Occipital lobe (tissue), 3 donors: ENCODE measurements at places on chromosomes 16 and 17.

- DNase-seq, result no peak
Observed at GRCh38 chr16:87761060-87761459, 4.7 kb downstream of the KLHDC4 start.

DNA sequence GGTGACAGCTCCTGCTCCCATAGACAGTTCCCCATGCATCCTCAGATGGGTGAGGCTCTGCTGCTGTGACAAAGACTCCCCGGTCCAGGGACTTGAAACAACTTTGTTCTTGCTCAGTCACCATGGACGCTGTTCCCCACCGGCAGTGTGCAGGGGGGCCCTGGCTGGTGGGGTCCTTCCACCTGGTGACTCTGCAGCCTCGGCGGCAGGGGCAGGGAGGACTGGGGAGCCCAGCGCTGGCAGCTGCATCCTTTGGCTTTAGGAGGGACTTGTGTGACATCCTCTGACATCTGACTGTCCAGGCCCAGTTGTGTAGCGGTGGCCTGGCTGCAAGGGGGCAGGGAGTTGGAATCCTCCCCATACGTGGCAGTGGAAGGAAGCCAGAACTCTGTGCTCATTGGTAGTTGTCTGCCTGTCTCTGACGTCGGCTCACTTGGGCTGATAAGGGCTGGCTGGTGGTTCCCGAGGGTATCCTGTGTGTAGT, 107.3 kb downstream of the CMIP start:
- no peak for DNase-seq

- DNase-seq, result no peak
Observed at GRCh38 chr17:3039736-3040135, 23.7 kb downstream of the OR1D5 start.

GRCh38 chr17:77214743-77215142, 74.0 kb downstream of the SEC14L1 start:
- no peak for DNase-seq

DNA sequence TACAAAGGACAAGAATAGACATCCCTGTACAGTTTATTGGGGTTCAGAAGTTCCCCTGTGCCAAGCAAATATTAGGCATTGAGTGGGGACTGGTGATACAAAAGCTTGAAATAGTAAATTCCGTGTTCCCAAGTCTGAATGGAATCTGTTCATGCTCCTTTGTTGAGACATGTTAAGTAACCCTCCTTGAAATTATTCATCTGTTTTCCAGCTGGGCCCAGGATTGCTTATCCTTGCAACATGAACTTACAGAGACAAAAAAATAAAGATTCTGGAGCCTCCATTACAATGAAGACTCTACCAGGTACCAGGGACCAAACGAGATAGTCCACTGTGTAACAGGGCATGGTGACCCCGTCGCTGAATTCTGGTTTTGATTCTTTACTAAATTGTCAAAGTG, 6.1 kb upstream of the CCL8 start:
- DNase-seq, result no peak

- DNase-seq, result no peak
Observed at GRCh38 chr17:36791150-36791941, 145.9 kb upstream of the LHX1 start.

DNA sequence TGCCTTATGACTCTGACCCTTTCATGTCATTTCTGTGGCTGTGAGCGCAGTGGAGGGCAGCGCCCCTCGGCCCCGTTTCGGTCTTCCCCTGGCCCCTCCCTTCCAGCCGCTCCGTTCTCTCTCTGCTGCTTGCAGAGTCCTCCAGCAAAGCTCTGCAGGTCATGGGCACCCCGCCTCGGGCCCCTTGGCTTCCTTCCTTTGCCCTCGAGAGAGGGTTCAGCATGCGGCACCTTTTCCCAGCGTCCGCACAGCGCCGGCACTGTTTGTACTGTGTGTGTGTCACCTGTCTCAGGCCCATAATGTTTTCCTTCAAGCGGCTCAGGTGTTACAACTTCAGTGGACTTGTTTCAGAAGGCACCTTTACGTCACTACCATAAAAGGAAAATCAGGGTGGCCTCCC, 98.5 kb downstream of the RAP1GAP2 start:
- DNase-seq, result no peak

GRCh38 chr17:37650419-37651003, 7.3 kb upstream of the DDX52 start:
- DNase-seq, result no peak

GRCh38 chr16:87464691-87465300, 28.0 kb downstream of the ZCCHC14 start:
- DNase-seq, result peak; percentile 21

GRCh38 chr16:80718480-80719220, 85.7 kb downstream of the CDYL2 start:
- DNase-seq, result no peak

DNA sequence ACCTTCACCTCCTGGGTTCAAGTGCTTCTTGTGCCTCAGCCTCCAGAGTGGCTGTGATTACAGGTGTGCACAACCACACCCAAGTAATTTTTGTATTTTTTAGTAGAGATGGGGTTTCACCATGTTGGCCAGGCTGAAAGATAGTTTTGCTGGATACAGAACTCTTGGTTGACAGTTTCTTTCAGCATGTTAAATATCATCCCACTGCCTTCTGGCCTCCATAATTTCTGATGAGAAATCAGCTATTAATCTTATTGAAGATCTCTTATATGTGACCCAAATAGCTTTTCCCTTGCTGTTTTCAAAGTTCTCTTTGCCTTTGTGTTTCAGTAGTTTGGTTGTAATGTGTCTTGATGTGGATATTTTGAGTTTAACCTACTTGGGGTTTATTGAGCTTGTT, 50.3 kb upstream of the BRD7 start:
- DNase-seq, result no peak

DNA sequence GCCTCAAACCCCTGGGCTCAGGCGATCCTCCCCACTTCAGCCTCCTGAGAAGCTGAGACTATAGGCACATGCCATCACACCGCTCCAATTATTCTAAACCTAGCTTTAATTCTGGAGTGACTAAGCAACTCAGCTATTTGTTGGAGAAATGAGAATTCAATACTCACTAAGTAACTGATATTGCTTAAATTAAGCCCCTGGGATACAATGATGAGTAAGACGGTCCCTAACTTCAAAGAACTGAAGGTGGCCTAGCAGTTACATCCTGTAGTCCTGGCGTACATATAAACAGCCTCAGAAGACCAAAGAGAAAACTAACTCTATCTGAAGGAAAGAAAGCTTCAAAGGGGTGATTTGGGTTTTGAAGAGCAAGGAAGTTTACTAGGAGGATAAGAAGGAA, 25.0 kb downstream of the XPO6 start:
- no peak for DNase-seq

- DNase-seq, result no peak
Observed at GRCh38 chr16:13883881-13884280, 36.1 kb upstream of the ERCC4 start.

- DNase-seq, result no peak
Observed at GRCh38 chr17:49696233-49696761, 11.5 kb downstream of the SLC35B1 start.

GRCh38 chr17:78992542-78993212, 13.0 kb upstream of the LGALS3BP start:
- no peak for DNase-seq
